ENCODE measurements at places on chromosomes 4 and X.

- DNase-seq, result no peak
Measured at GRCh38 chrX:105267167-105267566, 46.7 kb upstream of the TEX13A start.

GRCh38 chrX:96705905-96706304, 21.3 kb downstream of the DIAPH2 start:
- no peak for DNase-seq

GRCh38 chr4:92847026-92847425, 543.3 kb downstream of the GRID2 start:
- DNase-seq, result no peak

DNA sequence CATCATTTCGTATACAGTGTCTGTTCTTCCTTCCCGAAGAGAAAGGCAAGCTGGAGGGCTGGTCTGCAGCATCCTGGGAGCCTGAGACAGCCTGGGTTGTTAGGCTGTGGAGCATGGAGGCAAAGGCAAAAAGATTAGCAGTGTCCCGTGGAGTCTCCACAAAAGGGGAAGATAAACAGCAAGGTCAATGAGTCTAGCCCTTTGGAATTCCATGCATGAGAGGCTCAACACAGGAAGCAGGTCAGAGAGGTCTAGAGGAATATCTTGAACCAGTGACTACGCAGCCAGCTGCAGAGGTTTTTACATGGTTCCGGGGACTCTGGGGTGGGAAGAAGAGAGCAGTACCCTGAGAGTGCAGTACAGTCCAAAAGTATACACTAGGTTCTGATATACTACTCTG, 12.2 kb upstream of the MCF2 start:
- no peak for DNase-seq

DNA sequence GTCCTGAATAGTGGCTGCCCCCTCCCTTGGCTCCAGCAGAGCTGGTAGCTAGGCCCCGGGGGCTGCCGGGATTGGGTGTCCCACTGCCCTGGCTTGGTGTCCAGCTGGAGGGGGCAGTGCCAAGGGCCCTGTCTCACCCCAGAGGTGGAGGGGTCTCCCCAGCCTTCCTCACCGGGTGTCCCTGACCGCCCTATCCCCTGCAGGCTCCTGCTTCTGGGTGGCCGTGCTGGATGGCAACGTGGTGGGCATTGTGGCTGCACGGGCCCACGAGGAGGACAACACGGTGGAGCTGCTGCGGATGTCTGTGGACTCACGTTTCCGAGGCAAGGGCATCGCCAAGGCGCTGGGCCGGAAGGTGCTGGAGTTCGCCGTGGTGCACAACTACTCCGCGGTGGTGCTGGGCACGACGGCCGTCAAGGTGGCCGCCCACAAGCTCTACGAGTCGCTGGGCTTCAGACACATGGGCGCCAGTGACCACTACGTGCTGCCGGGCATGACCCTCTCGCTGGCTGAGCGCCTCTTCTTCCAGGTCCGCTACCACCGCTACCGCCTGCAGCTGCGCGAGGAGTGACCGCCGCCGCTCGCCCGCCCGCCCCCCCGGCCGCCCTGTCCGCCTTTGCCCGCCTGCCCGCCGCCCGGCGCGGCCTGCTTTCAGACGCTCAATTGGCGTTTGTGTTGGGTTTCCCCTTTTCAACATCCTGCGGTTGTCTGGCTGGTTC, 4.6 kb downstream of the NAT8L start:
- no peak for DNase-seq

DNA sequence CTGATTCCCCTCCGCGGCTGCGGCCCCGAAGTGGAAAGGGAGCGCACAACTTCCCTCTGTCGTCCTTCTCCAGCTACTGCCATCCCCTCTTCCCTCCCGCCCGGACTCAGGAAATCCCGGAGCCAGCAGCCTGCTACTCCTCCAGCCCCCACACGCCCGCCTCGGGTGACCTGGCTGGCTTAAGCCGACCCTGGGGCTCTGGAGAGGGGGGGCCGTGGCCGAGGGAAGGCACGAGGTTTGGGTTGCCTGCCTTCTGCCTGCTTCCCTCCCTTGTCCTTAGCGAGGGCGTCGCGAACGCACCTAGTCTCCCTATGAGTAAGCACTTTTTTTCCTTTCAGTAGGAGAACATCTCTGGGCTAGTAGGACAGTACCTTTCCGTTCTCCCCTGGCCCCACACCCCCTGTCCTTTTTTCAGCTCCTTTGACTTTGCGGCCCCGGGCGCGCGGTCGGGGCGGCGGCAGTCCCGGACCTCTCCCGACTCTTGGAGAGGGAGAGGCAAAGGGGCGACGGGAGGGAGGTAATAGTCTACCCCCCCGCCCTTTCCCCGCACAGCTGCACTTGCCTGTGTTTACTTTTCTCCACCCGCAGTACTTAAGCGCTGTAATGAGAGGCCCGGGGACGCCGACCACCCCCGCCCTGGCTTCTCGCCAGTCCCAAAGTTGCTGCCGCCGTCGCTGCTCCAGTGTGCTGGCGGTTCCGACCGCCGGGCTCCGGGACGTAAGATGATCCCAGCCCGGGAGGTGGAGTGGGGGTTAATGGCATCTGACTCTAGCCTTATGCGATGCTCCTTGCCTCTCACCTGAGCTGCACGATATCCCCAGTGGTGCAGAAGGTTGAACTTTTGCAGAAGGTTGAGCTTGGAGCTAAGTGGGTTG, 868 bp downstream of the PLS3 start:
- no peak for DNase-seq

DNA sequence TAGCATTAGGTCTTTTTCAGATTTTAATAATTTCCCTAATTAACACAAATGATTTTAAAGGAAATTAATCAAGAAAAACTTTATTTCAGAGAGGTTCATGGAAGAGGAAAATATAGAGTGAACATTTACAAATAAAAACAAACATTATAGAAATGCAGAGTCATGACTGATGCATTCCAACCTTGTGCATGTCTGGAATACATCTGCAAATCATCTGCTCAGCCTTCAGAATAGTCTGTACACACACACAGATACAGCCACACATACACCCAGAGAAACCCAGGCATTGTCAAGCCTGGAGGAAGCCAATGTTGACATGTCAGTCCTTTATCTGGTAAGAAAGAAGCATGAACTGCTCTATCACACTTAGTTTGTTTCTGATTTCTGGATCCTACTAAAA, 61.3 kb upstream of the NFKB1 start:
- DNase-seq, result no peak

DNA sequence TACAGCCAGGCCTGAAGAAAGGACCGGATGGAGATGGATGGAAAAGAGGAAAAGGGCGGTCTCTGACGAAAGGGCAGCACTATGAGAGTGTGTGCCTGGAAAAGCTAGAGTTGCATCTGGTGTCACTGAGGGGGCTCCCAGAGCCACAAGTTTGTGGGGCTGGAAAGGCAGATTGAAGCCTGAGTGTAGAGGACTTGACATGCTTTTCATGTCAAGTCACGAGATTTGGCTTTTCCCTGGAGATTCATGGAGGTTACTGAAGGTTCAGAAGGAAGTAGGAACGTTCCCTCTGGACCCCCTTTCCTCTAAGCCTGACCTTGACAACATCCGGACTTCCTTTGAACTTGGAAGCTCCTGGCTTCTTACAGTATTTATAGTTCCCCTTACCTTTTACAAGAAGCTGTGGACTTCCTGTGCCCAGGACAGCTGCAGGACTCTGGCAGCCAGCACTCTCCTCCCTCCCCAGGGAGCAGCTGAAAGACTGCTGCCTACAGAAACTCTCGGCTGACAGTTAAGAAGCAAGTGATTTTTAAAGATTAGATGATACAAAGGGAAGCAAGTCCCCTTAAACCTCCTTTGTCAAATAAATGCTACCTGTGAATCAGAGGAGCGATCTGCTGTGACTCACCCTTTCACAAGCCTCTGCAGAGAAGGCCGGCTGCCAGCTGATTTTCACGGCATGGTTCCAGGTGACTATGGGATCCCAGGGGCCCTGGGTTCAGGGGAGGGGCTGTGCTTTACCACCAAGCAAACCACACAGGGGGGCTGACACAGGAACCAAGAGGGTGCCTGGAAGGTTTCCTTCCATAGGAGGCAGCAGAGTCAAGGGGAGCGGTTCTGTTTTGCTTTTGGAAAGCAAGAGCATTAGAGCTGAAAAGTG, 72.9 kb upstream of the STIM2 start:
- DNase-seq, result no peak

GRCh38 chr4:109041463-109042360, 260.7 kb downstream of the COL25A1 start:
- no peak for DNase-seq
